Activated CD4-positive, alpha-beta T cell treated with anti-CD3 and anti-CD28 coated beads, Interleukin-2, amount 50 U/mL, for 24 hours (primary cell): ENCODE measurements at places on chromosomes 2 and 18.

GRCh38 chr2:229900012-229900411 is 21.8 kb downstream of the TRIP12 start:
- no peak for DNase-seq

GRCh38 chr2:61470122-61470951 is 550 bp downstream of the USP34 start:
- peak; percentile 63 for DNase-seq

DNA sequence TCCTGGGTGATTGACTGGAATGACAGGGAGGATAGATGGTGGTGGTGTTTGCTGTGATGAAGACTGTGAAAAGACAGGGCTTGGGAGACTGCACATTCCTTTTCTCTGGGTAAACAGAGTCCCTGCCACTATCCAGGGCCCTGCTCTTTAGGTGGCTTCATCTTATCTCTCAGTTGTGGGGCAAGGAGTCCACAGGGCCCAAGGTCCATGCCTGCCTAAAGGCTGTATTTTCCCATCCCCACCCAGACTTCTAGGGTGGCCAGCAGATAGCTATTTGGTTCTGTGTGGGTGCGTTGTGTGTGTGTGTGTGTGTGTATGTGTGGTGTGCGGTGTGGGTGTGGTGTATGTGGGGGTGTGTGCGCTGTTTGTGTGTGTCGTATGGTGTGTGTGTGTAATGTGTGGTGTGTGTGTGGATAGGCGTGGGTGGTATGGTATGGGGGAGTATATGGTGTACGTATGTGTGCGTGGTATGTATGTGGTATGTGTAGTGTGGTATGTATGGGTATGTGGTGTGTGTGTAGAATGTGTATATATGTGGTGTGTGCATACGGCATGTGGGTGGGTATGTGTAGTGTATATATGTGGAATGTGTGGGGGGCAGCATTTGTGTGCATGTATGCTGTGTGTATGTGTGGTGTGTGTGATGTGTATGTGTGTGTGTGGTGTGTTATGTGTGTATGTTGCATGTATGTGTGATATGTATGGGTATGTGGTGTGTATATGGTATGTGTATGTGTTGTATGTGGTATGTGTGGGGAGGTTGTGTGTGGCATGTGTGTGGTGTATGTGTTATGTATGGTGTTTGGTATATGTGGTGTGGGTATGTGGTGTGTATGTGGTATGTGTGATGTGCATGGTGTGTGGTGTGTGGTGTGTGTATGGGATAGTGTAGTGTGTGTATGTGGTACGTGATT is 10.5 kb upstream of the XRCC5 start:
- no peak for DNase-seq

DNA sequence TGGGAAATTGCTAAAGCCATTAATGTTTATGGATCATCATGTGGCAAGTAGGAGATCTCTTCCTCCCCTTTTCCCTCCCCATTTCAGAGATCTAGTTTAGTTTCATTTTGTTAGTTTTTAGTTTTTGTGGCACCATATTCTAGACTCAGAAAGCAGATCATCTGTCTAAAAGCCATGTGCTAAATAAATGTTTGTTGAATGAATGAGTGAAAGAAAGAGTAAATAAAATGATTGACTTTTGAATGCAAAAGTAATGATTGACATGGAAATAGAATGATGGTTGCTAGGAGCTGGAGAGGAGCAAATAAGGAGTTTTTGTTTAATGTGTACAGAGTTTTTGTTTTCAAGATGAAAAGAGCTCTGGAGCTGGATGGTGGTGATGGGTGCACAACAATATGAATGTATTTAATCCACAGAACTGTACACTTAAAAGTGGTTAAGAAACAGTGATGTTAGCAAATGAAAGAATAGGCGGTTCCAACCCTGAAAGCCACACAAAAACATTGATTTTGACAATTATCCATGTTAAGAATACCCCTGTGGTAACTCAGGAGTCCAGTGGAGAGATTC is 23.6 kb downstream of the TMEM178A start:
- no peak for DNase-seq

- no peak for DNase-seq
These were observed 4.6 kb downstream of the TGIF1 start for GRCh38 chr18:3454365-3455089.

DNA sequence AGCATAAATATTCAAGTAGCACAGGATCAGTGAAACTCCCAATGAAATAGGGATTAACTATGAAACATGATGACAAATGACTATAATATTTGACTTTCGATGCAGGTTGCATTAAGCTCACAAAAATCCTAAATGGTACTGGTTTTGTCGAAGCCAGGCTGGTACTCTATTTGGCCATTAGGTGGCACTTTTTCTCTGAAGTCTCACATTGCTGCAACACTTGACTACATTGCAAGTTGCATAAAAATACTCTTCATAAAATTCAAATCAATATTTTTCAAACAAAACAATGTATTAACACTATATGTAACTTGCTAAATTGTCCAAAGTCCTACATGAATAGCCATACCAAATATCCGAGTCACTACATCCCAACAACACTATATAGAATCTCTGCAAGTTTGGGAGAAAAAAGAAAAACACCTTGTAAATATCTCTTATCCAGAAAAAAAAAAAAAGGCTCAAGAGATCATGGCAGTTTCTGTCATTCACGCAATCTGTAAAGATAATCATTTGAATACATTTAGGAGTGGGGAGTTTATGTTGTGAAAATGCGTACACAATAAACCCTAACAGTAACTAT is 9.5 kb downstream of the RTTN start:
- no peak for DNase-seq

DNA sequence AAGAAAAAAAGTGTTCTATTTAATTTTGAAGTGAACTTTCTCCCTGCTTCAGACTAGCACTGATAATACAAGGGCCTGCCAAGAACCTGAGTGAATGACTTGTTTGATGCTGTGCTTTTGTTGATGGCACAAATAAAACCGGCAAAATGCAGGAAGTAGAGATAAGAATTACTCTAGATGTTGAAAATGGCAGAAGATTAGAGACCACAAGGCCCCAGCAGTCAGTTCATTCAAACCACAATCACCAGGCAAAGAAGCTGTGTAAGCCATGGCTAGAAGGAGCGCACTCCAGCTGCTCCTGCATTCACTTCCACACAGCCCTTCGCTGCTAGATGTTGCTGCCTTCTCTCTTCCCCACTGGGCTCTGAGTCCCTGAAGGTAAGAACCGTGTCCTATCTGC is 297.1 kb downstream of the AGPS start:
- DNase-seq, result no peak

- no peak for DNase-seq
These were observed 631.0 kb upstream of the NXPH2 start for GRCh38 chr2:139411236-139411635.

DNA sequence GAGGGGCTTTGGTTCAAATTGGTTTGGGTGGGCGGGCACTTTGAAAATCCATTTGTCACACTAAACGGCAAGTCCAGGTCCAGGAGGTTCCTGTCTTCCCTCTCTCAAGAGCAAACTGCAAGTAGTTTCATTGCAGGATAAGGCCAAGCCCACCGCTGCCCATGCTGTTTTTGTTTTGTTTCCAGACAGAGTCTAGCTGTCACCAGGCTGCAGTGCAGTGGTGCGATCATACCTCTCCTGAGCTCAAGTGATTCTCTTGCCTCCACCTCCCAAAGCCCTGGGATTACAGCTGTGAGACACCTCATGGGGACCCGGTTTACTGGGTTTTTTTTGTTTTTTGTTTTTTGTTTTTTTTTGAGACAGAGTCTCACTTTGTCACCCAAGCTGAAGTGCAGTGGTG is 1.8 kb upstream of the CYBRD1 start:
- DNase-seq, result no peak

DNA sequence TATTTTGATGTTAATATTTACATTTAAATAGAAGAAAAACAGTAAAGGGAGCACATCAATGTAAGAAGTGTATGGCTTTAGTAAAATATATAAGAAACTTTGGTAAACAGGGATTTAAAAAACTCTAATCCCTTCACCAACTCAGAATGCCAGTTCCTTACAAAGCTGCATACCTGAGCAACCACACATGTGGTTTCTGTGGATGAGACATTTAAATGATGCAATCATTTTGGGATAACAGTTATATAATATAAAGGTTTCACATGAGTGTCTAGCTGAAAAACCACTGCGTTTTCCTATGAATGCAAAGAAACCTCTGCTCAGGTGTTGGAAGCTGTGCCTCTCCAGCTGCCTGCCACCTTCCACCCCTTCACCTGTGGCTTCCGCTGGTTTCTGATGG is 209.1 kb upstream of the REV1 start:
- DNase-seq, result no peak

DNA sequence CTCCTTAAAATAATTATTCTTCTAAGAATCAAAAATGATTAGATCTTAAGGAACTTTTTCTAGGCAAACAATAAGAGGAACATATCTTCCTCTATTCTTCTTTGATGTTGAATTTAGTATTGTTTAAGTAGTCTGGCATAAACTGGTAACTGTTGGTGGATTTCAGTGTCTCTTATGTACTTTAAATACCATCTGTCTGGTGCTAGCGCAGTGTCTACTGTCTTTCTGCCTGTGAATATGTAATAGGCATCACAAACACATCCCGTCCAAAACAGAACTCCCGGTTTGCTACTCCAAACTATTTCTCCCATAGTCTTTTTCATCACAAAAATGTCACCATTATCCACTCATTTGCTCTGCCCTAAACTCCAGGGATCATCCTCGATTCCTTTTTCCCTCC is 281.7 kb downstream of the PHLPP1 start:
- DNase-seq, result no peak
